ENCODE measurements at places on chromosomes 1 and 21. TPM values are rescaled to one million over a fixed set of nuclear protein-coding genes. Genes with fewer than 3 reads are reported as not detected.

The CD84 gene
- 1.3 TPM for total RNA-seq

GRCh38 chr1:6488602-6489382, 2.7 kb downstream of the PLEKHG5 start:
- peak; percentile 85 for DNase-seq

GRCh38 chr1:66386712-66387111, 147.2 kb upstream of the SGIP1 start:
- DNase-seq = no peak

DNA sequence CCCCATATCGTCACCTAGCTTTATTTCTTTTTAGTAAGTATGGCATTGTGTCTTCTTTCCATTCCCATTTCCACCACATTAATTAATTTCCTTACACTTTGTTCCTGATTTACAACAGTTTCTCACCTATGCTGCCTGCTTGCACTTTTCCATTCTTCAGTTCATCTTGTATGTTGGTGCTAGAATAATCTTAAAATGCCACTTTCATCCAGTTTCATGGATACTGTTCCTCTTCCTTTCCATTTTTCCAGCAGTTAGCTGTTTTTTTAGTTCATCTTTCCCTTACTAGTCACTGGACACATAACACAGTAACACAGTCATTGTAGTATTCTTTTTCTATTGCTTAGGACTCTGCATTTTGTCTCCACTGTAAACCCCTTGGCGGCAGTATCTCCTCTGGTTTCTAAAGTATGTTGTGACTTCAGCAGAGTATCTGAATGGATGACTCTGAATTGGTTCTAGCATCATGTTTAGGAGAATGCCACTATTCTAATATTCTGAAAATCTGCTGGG, 2.1 kb downstream of the CDC7 start:
- DNase-seq = no peak

DNA sequence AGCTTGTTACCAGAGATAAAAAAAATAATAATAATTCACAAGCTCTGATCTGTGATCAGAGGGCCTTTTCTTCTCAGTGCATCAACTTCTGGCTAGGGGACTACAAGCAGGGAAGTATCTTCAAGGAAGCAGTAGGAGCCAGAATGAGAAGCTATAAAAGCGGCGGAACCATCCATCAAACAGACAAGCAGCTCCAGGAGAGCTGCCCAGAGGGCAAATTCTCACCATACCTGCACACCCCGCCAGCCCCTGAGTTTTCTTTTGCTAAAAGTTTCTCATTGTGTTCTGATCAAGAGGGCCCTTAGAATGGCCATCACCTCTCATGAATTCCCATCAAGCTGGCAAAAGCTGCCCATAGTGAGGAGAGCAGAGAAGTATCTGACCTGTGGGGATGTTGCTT, 99.4 kb downstream of the SMYD2 start:
- DNase-seq = no peak

Data from colonic mucosa (tissue), 4 donors.